ENCODE measurements at places on chromosomes 6 and 20. TPM values are rescaled to one million over a fixed set of nuclear protein-coding genes. Genes with fewer than 3 reads are reported as not detected.

GRCh38 chr6:6654599-6655575 is 66.4 kb downstream of the LY86 start:
- DNase-seq, result no peak

- DNase-seq, result no peak
Measured at GRCh38 chr6:162181741-162182401, 545.7 kb downstream of the PRKN start.

- no peak for DNase-seq
Measured at GRCh38 chr6:104957301-104958177, 632 bp downstream of the LIN28B start.

GRCh38 chr6:103983011-103983410 is 876.7 kb downstream of the HACE1 start:
- DNase-seq, result no peak

- DNase-seq, result no peak
Measured at GRCh38 chr6:40900791-40901190, 138.2 kb downstream of the UNC5CL start.

B3GAT2 gene
- total RNA-seq, result 0.05 TPM

MUCL3 gene
- not detected for total RNA-seq

DNA sequence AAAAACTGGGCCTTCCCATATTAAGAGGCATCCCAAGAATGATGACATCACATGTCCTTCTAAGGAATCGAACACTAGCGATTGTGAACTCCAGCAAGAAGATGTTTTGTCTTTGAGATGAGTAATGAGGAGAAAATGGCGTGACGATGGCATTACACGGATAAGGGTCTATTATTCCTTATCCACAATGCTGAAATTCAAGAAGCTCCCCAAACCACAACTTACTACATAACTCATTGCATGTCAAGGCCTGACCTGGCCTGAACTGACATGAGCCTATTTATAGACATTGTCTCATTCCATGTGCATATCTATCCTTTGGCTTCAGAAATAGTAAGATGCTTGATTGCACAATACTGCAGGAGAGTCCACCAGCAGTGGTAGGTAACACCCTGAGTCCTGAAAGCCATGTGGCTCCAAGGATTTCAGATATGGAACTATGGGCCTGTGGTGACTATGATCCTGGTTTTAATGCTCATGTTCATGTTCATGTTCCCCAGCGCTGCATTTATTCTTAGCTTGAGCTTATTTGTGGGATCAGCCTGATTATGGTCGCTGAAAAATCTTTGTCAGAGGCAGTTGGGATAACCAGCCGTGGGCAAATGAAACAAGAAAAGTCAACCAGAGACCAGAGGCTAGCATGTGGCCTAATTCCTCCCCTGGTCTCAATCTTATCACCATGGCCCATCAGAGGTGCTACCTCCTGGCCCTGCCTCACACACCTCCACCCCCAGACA is 183.2 kb upstream of the JARID2 start:
- no peak for DNase-seq

- DNase-seq, result no peak
Measured at GRCh38 chr20:54625497-54625896, 150.1 kb downstream of the DOK5 start.

DNA sequence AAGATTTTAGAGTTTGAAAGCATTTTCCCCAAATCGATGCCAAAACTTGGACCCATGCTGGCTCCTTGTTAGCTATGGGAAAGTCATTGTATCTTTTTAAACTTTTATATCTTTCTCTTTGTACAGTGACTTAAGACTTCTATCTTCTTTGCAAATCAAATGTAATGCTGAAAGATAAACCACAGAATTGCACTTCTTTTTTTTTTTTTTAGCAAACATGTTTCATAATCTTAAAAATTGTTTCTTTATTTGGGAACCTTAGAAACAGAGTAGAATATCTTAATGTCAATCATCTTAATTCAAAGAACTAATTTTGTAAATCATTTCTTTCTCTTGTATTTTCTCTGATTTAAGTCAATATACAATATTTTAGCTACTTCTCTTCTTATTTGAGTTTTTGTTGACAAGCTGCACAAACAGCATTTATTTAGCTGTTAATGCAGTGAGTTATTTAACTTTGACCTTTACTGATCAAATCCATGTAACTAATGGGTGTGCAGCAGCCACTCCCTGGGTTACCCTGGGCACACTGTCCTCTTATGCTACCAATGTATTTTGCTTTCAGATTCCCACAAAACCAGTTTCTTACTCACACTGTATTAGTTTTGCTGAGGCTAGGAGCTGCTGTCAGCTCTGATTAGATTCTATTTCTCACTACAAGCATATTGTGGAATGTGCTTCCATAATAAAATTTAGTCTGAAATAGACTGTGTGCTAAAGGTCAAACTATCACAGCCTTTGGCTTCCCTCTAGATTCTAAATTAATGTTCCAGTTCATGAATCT is 279.6 kb downstream of the ADGB start:
- no peak for DNase-seq

- no peak for DNase-seq
Measured at GRCh38 chr6:105492706-105493673, 90.1 kb upstream of the PREP start.

ENPP1 gene
- 49.1 TPM for total RNA-seq

SSTR4 gene
- not detected for total RNA-seq

Measured in left lobe of liver (tissue), 2 donors.